Right ventricle myocardium inferior (tissue), 1 donor: ENCODE measurements at places on chromosomes 1 and 21. TPM values are rescaled to one million over a fixed set of nuclear protein-coding genes. Genes with fewer than 3 reads are reported as not detected.

- DNase-seq = peak; percentile 37
Observed at GRCh38 chr1:6035719-6036118, 10.0 kb upstream of the KCNAB2 start.

GRCh38 chr1:221343607-221344006, 398.3 kb downstream of the DUSP10 start:
- DNase-seq = no peak

- peak; percentile 60 for DNase-seq
Observed at GRCh38 chr1:205527931-205528330, 23.5 kb downstream of the CDK18 start.

DNA sequence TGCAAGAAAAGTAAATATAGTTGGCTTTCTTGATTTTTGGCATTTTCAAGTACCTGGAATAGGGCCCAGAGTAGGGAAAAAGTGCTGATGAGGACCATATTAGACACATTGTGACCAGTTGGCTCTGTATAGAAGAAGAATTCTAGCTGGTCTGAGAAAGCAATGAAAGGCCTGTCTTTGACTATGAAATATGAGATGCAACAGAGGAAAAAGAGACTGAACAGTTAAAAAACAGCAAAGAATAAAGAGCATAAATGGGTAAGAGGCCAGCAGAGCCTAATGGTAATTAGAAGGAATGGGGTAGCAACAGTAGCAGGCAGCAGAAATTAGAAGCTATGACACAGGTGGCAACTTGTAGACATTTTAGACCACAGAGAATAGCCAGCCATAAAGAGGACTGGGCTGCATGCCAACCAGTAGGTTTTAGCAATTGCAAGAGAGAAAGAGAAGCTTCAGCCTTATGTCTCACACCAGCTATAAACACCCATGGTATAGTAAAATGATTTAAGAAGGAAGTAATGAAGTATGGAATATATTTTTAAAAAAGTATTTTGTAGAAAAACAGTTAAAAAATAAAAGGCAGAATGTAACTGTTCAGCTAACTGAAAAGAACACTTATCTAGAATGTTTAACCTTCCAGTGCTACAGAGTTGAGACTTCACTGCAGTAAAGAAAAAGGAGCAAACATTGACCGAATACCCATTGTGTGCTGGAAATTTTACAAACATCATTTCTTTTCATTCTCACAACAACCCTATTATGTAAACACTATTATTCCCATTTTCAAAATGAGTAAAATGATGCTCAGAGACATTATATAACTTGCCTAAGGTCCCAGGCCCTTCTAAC, 114.1 kb downstream of the LHX4 start:
- no peak for DNase-seq

The HSD3B2 gene
- not detected for total RNA-seq
